ENCODE measurements at places on chromosomes 12 and 14.

DNA sequence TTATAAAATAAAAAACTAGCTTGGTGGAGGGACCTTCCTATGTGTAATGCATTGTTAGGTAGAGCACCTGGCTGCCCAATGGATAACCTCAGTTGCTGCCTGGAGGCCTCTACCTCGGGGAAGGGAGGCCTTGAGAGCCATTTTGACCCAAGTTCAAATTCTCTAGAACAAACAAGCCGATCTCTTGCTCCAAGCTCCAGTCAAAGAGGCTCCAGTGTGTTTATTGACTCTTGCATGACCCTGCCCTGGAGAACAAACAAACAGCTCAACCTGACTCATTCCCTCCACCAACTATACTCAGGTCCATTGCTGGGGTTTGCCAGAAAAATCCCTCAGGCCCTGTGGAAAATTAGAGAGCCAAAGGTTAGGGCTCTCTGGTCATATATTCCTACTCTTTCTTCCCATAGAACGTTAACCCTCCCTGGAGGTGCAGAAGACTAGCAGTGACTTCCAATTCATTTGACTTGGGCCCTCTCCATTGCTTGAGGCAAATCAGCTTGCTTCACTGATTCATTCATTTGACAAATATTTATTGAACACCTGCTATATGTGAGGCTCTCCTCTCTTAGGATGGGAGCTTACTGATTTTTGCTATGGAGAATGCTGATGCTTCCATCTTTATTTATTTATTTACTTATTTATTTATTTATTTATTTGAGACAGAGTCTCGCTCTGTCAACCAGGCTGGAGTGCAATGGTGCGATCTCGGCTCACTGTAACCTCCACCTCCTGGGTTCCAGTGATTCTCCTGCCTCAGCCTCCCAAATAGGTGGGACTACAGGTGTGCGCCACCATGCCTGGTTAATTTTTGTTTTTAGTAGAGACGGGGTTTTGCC lies 73.7 kb upstream of the CISTR start:
- H3K4me3 ChIP-seq = no peak overlapping the region
- DNase-seq = peak; percentile 98
- no peaks in the 10 kb centered on the region for H3K27me3 ChIP-seq
- H3K27ac ChIP-seq = peak overlapping the region; percentile 92
- H3K4me1 ChIP-seq = peaks cover 48% of the 10 kb centered on the region

- H3K36me3 ChIP-seq = no peaks in the 10 kb centered on the region
- no peaks in the 10 kb centered on the region for H3K27me3 ChIP-seq
- no peak overlapping the region for H3K4me3 ChIP-seq
Measured at GRCh38 chr12:57840726-57841125, 5.8 kb downstream of the CTDSP2 start.

- DNase-seq = no peak
- no peaks in the 10 kb centered on the region for H3K4me1 ChIP-seq
- no peaks in the 10 kb centered on the region for H3K36me3 ChIP-seq
- H3K27me3 ChIP-seq = no peaks in the 10 kb centered on the region
- H3K4me3 ChIP-seq = no peak overlapping the region
Measured at GRCh38 chr12:1566449-1567135, 27.8 kb downstream of the FBXL14 start.

DNA sequence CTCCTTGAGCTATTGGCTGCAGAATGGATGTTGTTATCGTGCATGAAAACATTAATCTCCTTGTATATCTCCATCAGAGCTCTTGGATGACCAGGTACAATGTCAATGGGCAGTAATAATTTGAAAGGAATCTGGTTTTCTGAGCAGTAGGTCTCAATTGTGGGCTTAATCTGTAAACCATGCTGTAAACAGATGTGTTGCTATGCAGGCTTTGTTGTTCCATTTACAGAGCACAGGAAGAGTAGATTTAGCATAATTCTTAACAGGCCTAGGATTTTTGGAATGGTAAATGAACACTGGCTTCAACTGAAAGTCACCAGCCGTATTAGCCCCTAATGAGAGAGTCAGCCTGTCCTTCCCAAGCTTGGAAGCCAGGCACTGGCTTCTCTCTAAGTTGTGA lies 50.4 kb downstream of the ATG14 start:
- no peak for DNase-seq
- peaks cover 51% of the 10 kb centered on the region for H3K4me1 ChIP-seq
- H3K36me3 ChIP-seq = no peaks in the 10 kb centered on the region

GRCh38 chr14:88005050-88005481 lies at the start of gene GPR65:
TSS of gene GPR65 (plus strand) at chr14:88005135. CDS start at chr14:88010848, 5,713 bp downstream.
- H3K4me1 ChIP-seq = no peaks in the 10 kb centered on the region
- H3K27ac ChIP-seq = no peak within 1 kb of the TSS
- H3K27me3 ChIP-seq = no peaks in the 10 kb centered on the region
- no peaks in the 10 kb centered on the region for H3K36me3 ChIP-seq
- DNase-seq = no peak

GRCh38 chr12:38614171-38614570 lies 291.2 kb downstream of the CPNE8 start:
- H3K27ac ChIP-seq = no peak overlapping the region
- H3K4me3 ChIP-seq = no peak overlapping the region
- no peaks in the 10 kb centered on the region for H3K4me1 ChIP-seq

DNA sequence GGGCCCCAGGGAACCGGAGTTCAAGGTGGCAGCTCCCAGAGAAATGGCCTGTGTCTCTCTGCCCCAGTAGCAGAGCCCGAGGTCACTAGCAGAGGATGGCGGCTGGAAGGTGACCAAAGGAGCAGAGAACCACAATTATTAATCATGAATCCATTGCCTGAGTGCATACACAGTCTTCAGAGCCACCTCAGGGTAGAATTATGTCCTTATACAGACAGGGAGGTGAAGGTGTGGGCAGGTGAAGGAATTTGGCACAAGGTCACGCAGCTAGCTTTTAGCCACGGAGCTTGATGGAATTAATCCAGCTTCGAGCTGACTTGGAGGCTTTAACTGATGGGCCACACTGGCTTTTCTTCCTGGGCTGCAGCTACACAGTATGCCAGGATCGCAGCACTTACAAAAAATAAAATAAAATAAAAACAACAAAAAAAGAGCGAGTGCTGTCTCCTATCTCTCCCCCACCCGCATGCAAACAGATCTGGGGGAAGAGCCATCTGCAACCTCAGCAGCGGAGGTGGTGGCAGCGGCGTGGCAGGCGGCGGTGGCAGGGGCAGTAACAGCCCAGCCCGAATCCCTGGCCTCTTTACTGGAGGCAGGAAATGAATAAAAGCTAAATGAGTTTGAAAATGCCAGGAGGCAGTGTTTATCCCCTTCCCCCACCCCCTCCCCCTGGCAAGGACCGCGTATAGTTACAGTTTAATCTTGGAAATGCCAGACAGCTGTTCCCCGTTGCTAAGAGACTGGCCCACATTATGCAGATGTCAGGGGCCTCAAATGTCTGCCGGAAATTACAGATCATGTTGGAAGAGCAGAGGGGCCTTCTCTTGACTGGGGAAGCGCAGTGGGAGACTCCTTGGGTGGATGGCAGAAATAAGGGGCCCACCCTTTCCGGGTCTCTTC lies 93.5 kb downstream of the LRRC74A start:
- peak overlapping the region; percentile 97 for H3K27ac ChIP-seq
- peaks cover 53% of the 10 kb centered on the region for H3K4me1 ChIP-seq
- H3K4me3 ChIP-seq = peak overlapping the region; percentile 28
- no peaks in the 10 kb centered on the region for H3K36me3 ChIP-seq
- peak; percentile 73 for DNase-seq

- H3K27me3 ChIP-seq = no peaks in the 10 kb centered on the region
- H3K27ac ChIP-seq = no peak overlapping the region
- H3K4me3 ChIP-seq = no peak overlapping the region
- H3K4me1 ChIP-seq = peaks cover 18% of the 10 kb centered on the region
- no peak for DNase-seq
Measured at GRCh38 chr12:28578361-28578760, 388.1 kb downstream of the CCDC91 start.

DNA sequence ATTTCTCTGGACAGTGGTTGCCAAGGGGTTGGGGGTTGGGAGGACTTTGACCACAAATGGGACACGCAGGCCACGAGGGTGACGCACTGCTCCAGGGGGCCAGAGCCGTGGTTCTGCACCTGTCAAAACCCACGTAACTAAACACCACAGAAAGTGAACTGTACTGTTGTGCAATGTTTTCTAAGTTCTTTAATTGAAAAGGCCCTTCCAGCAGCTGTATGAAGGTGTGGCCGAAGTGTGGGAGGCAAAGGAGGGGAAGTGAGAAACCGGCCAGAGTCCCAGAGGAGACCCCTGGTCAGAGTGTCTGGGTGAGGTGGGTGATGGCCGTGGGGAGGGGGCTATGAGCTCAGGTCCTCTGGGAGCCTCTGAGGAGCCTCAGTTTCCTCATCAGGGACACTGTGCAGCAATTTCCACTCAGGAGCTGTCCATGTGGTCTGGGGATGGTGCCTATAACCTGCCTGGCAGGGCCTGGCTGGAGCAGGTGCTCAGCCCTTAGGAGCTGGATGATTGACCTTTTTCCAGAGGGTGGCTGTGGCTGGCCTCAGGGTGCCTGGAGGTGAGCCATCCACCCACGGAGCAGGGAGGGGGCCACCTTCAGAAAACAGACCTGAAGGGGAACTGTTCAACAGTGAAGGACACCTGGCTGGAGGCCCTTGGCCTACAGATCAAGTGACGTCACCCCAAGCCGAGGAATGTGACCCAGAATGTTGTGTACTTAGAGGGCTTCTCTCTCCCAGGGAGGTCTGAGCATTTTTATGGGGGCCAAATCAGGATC lies 9.8 kb upstream of the BDKRB2 start:
- no peak overlapping the region for H3K4me3 ChIP-seq
- no peaks in the 10 kb centered on the region for H3K4me1 ChIP-seq
- H3K36me3 ChIP-seq = no peaks in the 10 kb centered on the region
- no peak for DNase-seq
- H3K27ac ChIP-seq = no peak overlapping the region
- peaks cover 34% of the 10 kb centered on the region for H3K27me3 ChIP-seq

DNA sequence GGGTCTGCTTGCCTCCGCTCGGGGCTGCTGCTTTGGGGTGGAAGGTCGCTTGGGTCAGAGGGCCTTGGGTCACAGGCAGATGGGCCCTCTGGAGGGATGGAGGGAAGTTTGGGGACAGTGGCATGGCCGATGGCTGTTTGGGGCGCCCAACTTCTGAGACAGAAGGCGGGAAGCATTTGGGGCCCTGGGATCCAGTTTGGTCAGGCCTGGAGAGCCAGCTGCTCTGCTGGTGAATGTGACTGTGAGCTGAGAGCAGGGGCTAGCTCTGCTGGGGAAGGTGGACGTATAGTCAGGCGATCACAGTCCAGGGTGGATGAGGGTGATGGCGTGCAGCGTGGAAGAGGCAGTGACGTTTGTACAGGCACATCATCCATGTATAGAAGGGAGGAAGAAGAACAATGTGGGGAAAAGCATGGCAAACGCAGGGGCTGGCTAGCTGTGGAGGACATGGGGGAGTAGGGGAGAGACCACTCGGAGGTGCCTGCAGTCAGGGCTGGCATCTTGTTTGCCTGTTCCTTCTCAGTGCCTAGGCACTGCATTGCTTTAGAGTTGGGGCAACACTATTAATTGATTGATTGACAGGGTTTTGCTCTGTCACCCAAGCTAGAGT lies 57.5 kb downstream of the TSPAN9 start:
- H3K4me1 ChIP-seq = no peaks in the 10 kb centered on the region
- H3K27ac ChIP-seq = no peak overlapping the region
- no peak for DNase-seq
- H3K27me3 ChIP-seq = no peaks in the 10 kb centered on the region
- H3K4me3 ChIP-seq = no peak overlapping the region

- no peaks in the 10 kb centered on the region for H3K27me3 ChIP-seq
- no peak for DNase-seq
- H3K36me3 ChIP-seq = no peaks in the 10 kb centered on the region
- no peak overlapping the region for H3K27ac ChIP-seq
Measured at GRCh38 chr12:67386869-67387565, 117.9 kb downstream of the CAND1 start.

GRCh38 chr12:67482751-67483661 lies 165.5 kb upstream of the DYRK2 start:
- H3K36me3 ChIP-seq = no peaks in the 10 kb centered on the region
- H3K27ac ChIP-seq = peak overlapping the region; percentile 95
- peaks cover 36% of the 10 kb centered on the region for H3K4me1 ChIP-seq
- no peak overlapping the region for H3K4me3 ChIP-seq
- no peaks in the 10 kb centered on the region for H3K27me3 ChIP-seq
- DNase-seq = peak; percentile 70

GRCh38 chr14:55153951-55154350 lies 24.9 kb downstream of the LGALS3 start:
- H3K36me3 ChIP-seq = peaks cover 71% of the 10 kb centered on the region
- no peaks in the 10 kb centered on the region for H3K27me3 ChIP-seq
- DNase-seq = no peak
- no peaks in the 10 kb centered on the region for H3K4me1 ChIP-seq
- H3K4me3 ChIP-seq = no peak overlapping the region
- H3K27ac ChIP-seq = no peak overlapping the region

- H3K36me3 ChIP-seq = no peaks in the 10 kb centered on the region
- H3K27ac ChIP-seq = no peak overlapping the region
- no peaks in the 10 kb centered on the region for H3K4me1 ChIP-seq
- DNase-seq = no peak
- H3K4me3 ChIP-seq = no peak overlapping the region
Measured at GRCh38 chr14:75247286-75247922, 31.2 kb upstream of the FOS start.

- H3K4me3 ChIP-seq = no peak overlapping the region
- peaks cover 25% of the 10 kb centered on the region for H3K4me1 ChIP-seq
- no peaks in the 10 kb centered on the region for H3K27me3 ChIP-seq
- no peak overlapping the region for H3K27ac ChIP-seq
- peak; percentile 24 for DNase-seq
- H3K36me3 ChIP-seq = no peaks in the 10 kb centered on the region
Measured at GRCh38 chr14:38197001-38197783, 10.5 kb upstream of the SSTR1 start.

DNA sequence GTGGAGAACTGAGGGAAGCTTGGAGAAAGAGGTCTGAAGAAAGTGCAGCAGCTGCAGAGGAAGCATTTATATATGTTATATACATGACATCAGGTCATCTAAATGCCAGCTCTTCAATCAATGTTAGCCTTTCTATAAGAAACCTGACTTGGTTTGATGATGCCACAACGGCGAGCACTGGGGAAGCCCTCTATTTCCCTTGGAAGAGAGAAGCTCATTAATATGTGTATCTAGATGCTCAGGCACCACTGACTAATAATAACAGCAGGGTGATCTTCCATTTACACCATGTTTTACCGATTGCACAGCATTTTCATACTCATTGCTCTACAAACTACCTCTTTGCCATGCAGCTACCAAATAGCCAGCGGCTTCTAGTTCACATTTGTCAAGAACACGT lies 811 bp downstream of the ACYP1 start:
- peaks cover 13% of the 10 kb centered on the region for H3K36me3 ChIP-seq
- peak overlapping the region; percentile 78 for H3K4me3 ChIP-seq
- H3K27me3 ChIP-seq = no peaks in the 10 kb centered on the region
- no peak for DNase-seq
- H3K27ac ChIP-seq = peak overlapping the region; percentile 59

DNA sequence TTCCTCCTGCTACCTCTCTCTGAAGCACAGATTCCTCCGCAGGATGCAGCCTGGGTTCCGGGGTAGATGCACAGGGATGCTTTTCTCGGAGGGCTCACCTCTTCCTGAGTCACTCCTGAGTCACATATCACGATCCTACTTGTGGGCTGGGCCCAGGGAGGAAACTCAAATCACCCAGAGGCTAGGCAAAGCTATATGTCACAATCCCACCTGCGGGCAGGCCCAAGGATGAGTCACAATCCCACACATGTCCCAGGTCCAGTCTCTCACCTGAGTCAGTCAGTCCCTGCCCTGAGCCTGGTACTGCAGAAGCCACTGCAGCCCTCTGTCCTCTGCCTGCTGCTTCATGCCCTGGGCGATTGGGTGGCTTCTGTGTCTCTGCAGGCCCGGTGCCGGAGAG lies 149.0 kb upstream of the GSC start:
- H3K27me3 ChIP-seq = peaks cover 12% of the 10 kb centered on the region
- H3K4me3 ChIP-seq = no peak overlapping the region
- no peaks in the 10 kb centered on the region for H3K36me3 ChIP-seq
- H3K4me1 ChIP-seq = no peaks in the 10 kb centered on the region

- H3K27me3 ChIP-seq = no peaks in the 10 kb centered on the region
- no peaks in the 10 kb centered on the region for H3K36me3 ChIP-seq
- no peaks in the 10 kb centered on the region for H3K4me1 ChIP-seq
Measured at GRCh38 chr12:22333713-22334409, 646 bp downstream of the ST8SIA1 start.
